ENCODE measurements at places on chromosomes 11 and 22.
A peak's percentile ranks its signal among the peaks of the same experiment; 100 is the strongest.

DNA sequence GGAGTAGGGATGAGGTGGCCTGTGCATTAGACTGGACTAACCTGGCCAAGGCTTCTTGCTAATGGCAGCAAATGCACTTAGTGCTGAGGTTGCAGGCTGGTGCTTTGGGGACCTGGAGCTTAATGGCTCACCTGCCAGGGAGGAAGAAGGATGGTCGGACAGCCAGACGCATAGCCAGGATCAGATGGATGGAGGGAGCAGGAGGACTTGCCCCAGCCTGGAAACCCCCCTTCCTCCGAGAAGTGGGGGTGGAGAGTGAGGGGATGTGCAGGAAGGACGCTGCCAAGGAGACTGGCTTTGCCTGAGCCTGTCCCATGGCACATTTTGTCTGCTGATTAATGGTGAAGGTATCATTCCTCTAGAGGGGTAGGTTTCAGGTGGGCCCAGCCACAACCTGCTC lies 17.9 kb downstream of the IGLL1 start:
- H3K4me3 ChIP-seq = no peak overlapping the region
- DNase-seq = no peak
- peaks cover 37% of the 10 kb centered on the region for H3K27me3 ChIP-seq
- no peaks in the 10 kb centered on the region for H3K36me3 ChIP-seq
- H3K4me1 ChIP-seq = no peaks in the 10 kb centered on the region

GRCh38 chr11:61697764-61698163 lies 17.6 kb downstream of the DAGLA start:
- no peak for DNase-seq
- no peaks in the 10 kb centered on the region for H3K36me3 ChIP-seq
- H3K4me1 ChIP-seq = peaks cover 28% of the 10 kb centered on the region
- H3K27ac ChIP-seq = no peak overlapping the region

DNA sequence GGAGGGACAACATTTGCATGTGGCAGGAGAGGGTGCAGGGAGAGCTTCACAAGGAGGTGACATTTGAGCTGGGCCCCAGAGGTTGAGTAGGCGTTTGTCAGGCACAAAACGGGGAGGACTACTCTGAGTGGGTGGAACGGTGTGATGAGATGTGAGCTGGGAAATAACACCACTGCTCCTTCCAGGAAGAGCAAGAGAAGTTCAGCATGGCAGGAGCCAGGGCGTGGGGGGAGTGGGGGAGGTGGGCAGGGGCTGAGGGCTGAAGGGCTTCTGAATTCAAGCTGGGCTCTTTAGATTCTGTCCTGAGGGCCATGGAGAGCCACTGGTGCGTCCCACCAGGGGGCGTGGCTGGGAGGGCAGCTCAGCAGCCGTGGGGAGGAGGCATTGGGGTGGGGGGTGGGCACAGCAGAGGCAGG lies 54.2 kb downstream of the OTOG start:
- peak; percentile 38 for DNase-seq
- no peak overlapping the region for H3K4me3 ChIP-seq
- no peaks in the 10 kb centered on the region for H3K4me1 ChIP-seq
- H3K36me3 ChIP-seq = no peaks in the 10 kb centered on the region
- no peaks in the 10 kb centered on the region for H3K27me3 ChIP-seq

DNA sequence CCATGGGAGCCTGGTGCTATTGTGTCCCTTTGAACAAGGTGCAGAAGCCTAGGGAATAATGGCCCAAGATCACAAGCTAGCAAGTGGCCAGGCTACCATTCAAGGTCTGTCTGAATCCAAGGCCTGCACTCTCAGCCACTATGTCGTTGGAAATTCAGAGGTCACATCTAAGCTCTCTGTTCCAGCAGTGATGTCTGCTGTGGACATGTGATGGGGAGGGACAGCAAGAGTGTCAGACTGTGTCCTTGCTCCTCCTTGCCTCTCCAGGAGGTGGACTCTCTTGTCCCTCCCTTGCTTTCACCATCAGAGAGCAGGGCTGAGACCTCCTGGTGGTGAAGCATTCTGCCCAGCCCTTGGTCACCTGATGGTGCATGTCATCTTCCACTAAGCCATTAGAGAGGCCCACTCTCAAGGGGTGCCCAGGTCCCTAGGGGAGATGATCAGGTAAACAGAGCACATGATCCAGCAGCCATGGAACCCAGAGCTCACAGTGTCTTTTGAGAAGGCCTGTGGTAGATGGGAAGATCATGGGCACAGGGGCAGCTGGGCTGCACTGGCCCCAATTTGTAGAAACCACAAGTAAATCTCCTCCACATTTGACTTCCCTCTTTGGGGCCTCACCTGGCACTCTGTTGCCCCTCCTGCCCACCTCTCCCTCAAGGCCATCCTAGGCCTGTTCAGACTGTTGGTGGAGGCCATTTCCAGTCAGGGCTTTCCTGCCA lies 37.1 kb upstream of the SUSD2 start:
- no peak for DNase-seq
- no peak overlapping the region for H3K4me3 ChIP-seq
- no peak overlapping the region for H3K27ac ChIP-seq
- H3K36me3 ChIP-seq = no peaks in the 10 kb centered on the region
- no peaks in the 10 kb centered on the region for H3K27me3 ChIP-seq

GRCh38 chr11:124174001-124174583 lies 9.1 kb upstream of the OR10D3 start:
- no peaks in the 10 kb centered on the region for H3K36me3 ChIP-seq
- no peak overlapping the region for H3K27ac ChIP-seq
- no peaks in the 10 kb centered on the region for H3K4me1 ChIP-seq
- H3K4me3 ChIP-seq = no peak overlapping the region
- DNase-seq = peak; percentile 91

DNA sequence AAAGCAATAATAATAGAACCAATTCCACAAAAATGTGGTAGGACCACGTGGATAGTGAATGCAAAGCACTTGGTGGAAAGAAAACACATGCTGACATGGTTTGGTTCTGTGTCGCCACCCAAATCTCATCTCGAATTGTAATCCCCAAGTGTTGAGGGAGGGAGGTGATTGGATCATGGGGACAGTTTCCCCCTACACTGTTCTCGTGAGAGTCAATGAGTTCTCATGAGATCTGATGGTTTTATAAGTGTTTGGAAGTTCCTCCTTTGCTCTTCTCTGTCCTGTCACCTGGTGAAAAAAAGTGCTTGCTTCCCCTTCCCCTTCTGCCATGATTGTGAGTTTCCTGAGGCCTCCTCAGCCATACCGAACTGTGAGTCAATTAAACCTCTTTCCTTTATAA lies 421.9 kb upstream of the CADM1 start:
- no peak overlapping the region for H3K4me3 ChIP-seq
- H3K36me3 ChIP-seq = no peaks in the 10 kb centered on the region
- no peaks in the 10 kb centered on the region for H3K27me3 ChIP-seq
- H3K4me1 ChIP-seq = peaks cover 15% of the 10 kb centered on the region
- H3K27ac ChIP-seq = no peak overlapping the region

DNA sequence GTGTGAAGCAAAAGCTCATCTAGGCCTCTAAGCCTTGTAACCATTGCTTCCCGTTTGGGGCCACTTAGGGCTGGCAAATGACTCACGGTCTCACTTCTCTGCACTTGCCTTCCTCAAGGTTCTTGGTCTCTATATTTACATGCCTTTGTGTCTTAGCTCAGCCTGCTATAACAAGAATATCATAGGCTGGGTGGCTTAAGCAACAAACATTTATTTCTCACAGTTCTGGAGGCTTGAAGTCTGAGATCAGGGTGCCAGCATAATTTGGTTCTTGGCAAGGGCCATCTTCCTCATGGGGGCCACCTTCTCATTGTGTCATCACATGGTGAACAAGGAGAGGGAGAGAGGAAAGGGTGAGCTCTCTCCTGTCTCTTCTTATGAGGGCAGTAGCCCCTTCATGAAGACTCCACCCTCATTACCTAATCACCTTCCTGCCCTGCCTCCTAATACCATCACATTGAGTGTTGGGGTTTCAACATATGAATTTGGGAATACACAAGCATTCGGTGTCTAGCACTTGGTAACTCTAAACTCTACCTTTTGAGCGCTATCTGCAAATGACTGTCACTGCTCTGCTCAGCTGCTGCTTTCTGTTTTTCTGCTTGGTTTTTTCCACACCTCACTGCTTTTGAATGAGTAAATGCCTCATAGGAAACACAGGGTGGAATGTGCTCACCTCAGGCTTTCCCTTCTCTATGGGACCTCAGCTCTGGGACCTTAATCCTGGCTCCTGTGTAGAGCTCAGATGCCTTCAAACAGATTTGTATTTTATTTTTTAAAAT lies 16.2 kb upstream of the ME3 start:
- no peak for DNase-seq
- H3K4me3 ChIP-seq = no peak overlapping the region
- H3K36me3 ChIP-seq = no peaks in the 10 kb centered on the region
- H3K4me1 ChIP-seq = no peaks in the 10 kb centered on the region
- no peaks in the 10 kb centered on the region for H3K27me3 ChIP-seq

GRCh38 chr11:77300695-77301094 lies 791 bp downstream of the GDPD4 start:
- DNase-seq = no peak
- no peak overlapping the region for H3K27ac ChIP-seq
- H3K4me3 ChIP-seq = no peak overlapping the region

- H3K4me3 ChIP-seq = no peak overlapping the region
- H3K27ac ChIP-seq = no peak overlapping the region
- H3K36me3 ChIP-seq = peaks cover 3% of the 10 kb centered on the region
- DNase-seq = peak; percentile 0
Measured at GRCh38 chr22:47452184-47452583, 689.7 kb downstream of the TBC1D22A start.

- peaks cover 23% of the 10 kb centered on the region for H3K27me3 ChIP-seq
- no peaks in the 10 kb centered on the region for H3K36me3 ChIP-seq
- H3K4me3 ChIP-seq = no peak overlapping the region
- peaks cover 13% of the 10 kb centered on the region for H3K4me1 ChIP-seq
- no peak overlapping the region for H3K27ac ChIP-seq
Measured at GRCh38 chr11:6648501-6648900, 7.1 kb downstream of the DCHS1 start.

- H3K27me3 ChIP-seq = no peaks in the 10 kb centered on the region
- no peak overlapping the region for H3K27ac ChIP-seq
- H3K4me1 ChIP-seq = no peaks in the 10 kb centered on the region
- H3K4me3 ChIP-seq = no peak overlapping the region
- DNase-seq = no peak
Measured at GRCh38 chr11:113059548-113059947, 98.3 kb downstream of the NCAM1 start.

DNA sequence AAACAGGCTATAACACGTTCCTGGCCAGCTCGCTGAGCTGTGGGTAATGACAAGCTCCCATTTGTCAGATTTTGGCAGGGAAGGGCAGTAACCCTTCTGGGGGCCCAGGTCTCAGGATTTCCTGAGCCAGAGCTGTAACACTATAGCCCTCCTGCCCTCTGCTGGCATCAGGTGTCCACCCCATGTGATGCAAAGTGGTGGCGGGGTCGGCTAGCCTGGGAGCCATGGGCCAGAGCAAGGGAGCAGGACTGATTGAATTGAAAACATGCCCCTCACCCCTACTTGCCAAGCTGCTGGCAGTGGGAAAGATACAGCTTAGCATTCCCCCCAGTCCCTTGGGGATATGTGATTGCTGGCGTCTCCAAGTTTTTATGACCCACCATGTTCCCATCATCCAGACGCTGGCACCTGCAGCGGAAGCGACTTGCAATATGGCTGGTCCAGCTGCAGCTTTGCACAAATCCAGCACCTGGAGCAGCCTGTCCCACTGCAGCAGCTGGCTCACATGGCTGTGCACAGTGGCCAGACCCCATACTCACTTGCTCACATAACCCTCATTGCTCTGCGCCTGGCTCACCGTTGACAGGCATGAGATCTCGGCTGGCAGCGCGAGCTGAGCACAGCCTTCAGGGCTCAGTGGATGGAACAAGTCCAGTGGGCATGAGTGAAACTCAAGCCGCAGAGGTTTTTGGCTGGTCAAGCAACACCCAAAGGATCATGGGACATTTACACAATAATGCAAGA lies 1147.8 kb downstream of the JRKL start:
- H3K4me1 ChIP-seq = no peaks in the 10 kb centered on the region
- H3K36me3 ChIP-seq = no peaks in the 10 kb centered on the region
- no peaks in the 10 kb centered on the region for H3K27me3 ChIP-seq
- no peak overlapping the region for H3K27ac ChIP-seq

GRCh38 chr11:92253945-92254344 lies 29.3 kb downstream of the FAT3 start:
- H3K4me1 ChIP-seq = peaks cover 58% of the 10 kb centered on the region
- H3K4me3 ChIP-seq = no peak overlapping the region
- no peaks in the 10 kb centered on the region for H3K27me3 ChIP-seq
- peak; percentile 54 for DNase-seq
- no peaks in the 10 kb centered on the region for H3K36me3 ChIP-seq

DNA sequence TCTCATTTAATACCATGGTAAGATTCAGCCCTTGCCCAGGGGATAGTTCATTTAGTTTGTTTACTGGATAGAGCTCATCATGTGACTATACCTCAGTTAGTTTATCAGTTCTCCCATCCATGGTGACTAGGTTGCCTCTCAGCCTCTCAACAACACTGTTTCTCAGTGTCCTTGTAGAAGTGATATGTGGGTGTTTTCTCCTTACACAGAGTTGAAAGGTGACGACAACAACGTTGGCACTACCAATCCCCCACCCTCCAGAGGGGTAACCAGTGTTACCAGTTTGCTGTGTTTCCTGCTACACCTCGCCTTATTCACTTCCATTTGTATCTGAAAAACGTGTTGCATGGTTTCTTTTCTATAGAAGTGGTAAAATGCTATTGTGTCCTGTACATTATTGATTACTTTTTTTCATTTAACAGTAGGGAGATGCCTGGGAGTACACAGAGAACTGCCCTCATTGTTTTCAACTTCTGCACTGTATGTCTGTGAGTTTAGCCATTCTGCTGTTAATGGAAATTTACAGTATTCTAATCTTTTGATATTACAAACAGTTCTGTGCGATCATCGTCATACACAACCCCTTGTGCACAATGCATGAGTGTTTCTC lies 11.6 kb downstream of the NEAT1 start:
- H3K4me3 ChIP-seq = no peak overlapping the region
- no peaks in the 10 kb centered on the region for H3K27me3 ChIP-seq
- no peak overlapping the region for H3K27ac ChIP-seq
- peaks cover 12% of the 10 kb centered on the region for H3K4me1 ChIP-seq
- DNase-seq = no peak

- no peak overlapping the region for H3K27ac ChIP-seq
- H3K4me1 ChIP-seq = no peaks in the 10 kb centered on the region
- DNase-seq = no peak
- H3K36me3 ChIP-seq = no peaks in the 10 kb centered on the region
- H3K27me3 ChIP-seq = no peaks in the 10 kb centered on the region
- no peak overlapping the region for H3K4me3 ChIP-seq
Measured at GRCh38 chr11:131624531-131624930, 254.1 kb downstream of the NTM start.

Measured in GM23338 (cell line).